SHP77 (cell line): ENCODE measurements at places on chromosomes 12 and 14.

DNA sequence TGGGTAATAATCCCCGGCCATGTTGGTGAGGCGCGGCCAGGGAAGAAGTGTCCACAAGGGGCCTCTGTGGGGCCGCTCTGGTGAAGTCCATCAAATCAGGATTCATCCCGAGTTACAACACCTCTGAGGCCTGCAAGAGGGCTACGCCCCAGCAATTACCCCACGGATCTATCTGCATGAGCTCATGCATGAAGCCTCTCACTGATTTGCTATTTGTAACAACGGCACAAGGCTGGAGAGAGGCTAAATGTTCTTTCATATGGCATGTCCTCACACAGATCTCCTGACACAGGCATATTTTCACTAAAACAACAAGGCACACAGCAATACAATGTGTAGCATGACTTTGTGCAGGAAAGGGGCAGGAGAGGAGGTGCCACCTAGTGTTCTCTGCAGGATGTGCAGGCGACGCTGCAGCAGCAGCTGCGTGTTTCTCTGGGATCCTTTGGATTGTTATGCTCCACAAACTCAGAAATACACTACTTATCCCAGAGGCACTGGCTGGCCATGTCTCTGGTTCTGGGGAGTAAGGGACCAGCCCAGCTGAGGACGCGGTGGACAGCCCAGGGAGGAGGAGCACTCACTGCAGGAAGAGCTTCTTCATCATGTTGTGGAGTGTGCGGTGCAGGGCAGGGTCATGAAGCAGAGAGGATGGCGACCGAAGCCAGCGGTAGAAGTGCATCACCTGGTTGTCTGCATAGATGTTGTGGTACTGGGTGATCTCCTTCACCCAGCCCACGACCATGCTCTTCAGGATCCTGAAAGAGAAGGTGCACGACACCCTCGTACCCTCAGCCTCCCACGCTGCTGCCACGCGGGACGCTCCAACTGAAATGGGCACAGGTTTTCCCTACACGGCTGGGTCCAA lies 20.2 kb downstream of the P2RX2 start:
- DNase-seq: peak; percentile 23

- DNase-seq: peak; percentile 51
Observed at GRCh38 chr14:89625244-89625713, 208.2 kb upstream of the FOXN3 start.

DNA sequence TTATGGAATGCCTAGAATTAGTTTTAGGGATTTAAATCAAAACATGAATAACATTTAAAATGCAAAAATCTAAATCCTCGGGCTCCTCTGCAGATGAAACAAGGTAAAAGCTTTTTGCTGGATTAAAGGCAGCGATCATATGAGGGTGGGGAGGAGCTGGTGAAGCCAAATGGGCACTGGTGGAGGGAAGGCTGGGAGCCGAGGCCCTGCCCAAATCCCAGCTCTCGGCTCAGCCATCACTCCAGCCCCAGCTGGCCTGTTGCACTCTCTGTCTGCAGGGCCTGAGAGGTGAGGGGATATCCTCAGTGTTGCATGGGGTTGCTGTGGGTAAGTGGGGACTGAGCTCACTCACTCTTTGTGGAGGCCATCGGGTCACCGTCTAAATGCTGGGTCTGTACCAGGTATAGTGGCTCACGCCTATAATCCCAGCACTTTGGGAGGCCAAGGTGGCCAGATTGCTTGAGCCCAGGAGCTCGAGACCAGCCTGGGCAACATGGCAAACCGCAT lies 28.6 kb downstream of the CALM1 start:
- DNase-seq: no peak

- no peak for DNase-seq
Observed at GRCh38 chr12:93167841-93168492, 209.8 kb upstream of the NUDT4 start.

- DNase-seq: peak; percentile 38
Observed at GRCh38 chr12:95218150-95219133, 835 bp downstream of the VEZT start.

GRCh38 chr14:34810028-34810427 lies 65.1 kb downstream of the BAZ1A start:
- DNase-seq: no peak

- no peak for DNase-seq
Observed at GRCh38 chr12:116600959-116601918, 42.1 kb downstream of the MAP1LC3B2 start.
